ENCODE measurements at places on chromosomes 16 and 17.

DNA sequence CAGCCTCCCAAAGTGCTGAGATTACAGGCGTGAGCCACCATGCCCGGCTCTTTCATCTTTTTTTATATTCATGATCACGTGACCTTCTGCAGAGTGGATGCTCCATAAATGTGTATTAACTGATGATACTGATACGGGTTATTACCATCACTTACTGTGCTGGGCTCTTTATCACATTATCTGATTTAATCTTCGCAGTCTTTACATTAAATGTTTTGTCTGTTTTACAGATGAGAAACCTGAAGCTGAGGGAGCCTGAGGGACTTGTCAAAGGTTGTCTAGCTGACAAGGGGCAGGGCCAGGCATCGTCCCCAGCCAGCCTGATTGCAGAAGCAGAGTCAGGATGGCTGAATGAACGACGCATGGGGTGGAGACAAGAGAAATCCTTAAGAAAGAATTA lies 104.4 kb downstream of the NTN1 start:
- no peak for DNase-seq

DNA sequence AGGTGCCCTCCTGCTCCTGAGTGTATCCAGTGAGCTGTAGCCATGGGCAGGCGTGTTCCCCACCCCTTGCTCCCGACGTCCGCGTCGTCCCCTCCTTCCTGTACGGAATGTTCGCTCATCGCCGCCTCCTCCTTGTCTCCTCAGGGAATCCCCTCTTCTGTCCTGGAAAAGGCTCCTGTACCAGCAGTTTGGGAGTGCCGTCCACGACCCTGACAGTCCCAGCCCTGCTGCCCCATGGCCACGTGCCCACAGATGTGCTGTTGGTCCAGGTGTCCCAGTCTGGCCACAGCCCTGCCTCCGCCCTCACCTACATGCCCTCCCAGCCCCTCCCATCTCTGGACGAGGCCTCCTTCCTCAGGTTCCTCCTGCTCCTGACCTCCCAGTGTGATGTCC lies 30.2 kb downstream of the OR1D5 start:
- DNase-seq = no peak

- DNase-seq = no peak
These were observed 615 bp downstream of the NHERF2 start for GRCh38 chr16:2027024-2028010.

DNA sequence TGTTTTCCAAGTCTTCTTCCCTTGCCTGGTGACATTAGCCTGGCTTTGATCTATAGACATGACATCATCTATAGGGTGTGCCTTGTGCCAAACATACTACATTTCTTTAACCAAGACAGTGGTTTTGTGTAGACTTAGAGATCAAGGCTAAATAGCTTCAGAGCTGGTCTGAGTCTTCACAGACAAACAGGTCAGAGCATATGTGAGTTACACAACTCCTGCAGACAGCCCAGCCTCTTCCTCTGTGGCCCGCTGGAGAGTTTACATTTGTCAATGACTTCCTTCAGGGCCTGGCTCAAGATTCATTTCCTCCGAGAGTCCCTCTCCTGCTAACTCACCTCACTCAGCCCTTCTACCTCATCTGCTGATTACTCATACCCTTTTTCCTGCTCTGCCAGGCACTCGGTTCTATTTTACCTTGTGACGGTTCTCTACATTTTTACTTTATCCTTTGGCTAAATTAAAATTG lies 73.1 kb upstream of the TANC2 start:
- peak; percentile 75 for DNase-seq

DNA sequence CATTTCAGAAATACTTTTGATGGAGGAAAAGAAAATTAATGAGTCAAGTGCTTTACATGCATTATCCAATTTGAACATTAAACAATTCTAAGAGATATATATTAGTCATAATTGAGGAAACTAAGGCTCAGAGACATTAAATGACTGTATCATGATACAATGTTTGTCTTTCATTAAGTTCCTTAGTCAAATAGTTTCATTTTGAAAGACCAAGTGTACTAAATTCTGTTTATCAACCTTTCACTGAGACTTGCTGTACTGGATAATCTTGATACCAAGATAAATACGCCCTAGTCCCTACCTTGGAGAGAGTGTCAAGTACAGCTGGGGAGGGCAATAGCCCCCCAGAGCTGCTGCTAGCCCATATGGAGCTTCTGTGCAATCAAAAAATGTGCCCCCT lies 24.2 kb downstream of the TOM1L2 start:
- DNase-seq = no peak

DNA sequence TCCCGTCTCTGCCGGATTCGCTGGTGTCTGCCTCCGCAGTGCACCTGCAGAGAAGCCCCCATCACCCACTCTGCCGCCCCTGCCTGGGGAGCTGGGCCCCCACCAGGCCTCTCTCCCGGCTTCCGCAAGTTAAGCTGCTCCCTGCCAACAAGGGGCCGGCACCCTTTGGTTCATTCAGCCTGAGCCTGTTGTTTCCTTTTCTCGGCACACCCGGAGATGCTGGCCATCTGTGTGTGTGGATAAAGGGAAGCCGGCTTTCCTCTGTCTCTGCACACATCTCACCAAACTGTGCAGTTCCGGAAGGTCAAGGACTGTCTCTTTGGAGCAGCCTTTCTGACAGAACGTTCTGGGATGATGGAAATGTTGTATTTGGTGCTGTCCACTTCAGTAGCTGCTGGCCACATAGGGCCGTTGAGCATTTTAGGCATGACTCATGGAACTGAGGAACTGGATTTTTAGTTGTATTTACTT lies 6.8 kb downstream of the MAPK8IP3 start:
- peak; percentile 33 for DNase-seq

Measured in astrocyte of the spinal cord (primary cell).